Nephron progenitor cell (in vitro differentiated cells): ENCODE measurements at places on chromosomes 13 and 19.

DNA sequence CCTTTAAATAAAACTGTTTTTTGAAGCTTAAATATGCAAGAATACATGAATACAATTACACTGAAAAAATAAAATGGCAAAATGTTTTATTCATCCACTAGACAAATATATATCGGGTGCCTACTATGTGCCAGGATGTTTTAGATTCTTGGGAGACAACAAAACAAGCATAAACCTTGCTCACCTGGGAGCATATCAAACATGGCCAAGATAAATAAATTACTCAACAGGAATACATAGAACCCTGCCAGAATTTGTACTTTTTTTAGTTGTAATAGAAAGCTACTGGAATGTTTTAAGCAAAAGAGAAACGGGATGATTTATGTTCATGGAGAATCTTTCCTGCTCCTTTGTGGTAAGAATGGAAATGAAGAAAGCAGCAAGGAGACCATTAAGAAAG, 2358.5 kb upstream of the PCDH20 start:
- no peak for DNase-seq

DNA sequence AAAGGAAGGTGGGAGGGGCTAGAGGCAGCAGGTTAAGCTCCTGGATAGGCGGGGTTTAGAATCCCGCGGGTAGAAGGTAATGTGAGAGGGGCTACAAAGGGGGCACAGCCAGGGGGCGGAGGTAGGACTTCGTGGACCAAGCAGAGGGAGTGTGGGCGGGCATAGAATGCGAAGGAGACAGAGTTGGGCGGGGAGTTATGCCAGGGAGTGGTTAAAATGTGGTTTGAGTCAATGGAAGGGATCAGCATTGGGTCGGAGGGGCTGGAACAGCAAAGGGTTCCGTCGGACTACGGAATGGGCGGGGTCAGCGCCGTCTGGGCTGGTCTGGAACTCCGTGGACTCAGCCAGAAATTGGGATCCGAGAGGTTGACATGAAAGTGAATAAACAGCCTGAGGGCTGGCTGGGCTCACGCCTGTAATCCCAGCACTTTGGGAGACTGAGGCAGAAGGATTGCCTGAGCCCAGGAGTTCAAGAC, 3.0 kb downstream of the LTBP4 start:
- DNase-seq: no peak

GRCh38 chr13:47136504-47136941, 239.7 kb upstream of the HTR2A start:
- DNase-seq: no peak

- no peak for DNase-seq
Measured at GRCh38 chr19:2970201-2970835, 7.0 kb upstream of the TLE6 start.
